Stimulated activated CD4-positive, alpha-beta T cell treated with anti-CD3 and anti-CD28 coated beads, Interleukin-1b, Interleukin-23, amount 100 ng/mL, for 4 hours (primary cell): ENCODE measurements at places on chromosomes 11 and 22.

GRCh38 chr22:40309631-40310030 is 36.7 kb upstream of the ADSL start:
- DNase-seq = no peak

DNA sequence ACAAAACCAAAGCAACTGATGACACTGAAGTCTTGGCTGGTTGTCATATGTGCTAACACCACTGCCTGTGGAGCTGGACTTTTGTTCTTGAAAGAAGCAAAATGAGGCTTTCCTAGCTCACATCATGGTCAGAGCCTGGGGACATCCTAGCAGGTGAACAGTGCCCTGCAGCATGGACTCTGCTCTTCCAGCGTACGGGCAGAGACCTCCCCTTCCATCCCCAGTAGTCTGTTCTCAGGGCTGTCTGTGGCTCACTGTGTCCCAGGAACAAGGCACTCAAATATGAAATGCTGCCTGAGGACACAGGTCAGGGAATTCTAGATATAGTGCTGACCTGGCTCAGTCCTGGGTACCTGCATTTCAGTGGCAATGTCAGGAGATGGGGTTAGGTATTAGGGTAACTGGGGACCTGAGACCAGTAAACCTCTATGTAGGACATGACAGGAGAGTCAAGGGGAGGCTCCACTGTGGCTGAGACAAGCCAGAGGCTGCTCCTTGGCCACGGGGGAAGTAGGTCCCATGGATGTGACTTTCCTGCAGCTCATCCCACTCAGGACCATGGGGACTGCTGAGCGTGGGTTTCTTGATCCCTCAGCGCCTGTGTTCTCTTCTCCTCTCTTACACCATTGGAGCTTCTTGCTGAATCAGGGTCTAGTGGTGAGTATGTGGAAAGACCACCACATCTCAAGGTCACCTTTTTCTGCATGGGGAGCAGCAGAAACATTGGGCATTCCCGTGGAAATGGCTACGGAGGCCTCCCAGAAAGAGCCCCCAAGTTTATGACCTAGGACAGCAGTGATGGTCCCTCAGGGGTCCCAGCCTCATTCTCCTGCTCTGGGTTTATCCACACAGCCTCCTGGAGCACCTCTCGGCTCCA is 80.1 kb downstream of the ZNF280B start:
- DNase-seq = no peak

DNA sequence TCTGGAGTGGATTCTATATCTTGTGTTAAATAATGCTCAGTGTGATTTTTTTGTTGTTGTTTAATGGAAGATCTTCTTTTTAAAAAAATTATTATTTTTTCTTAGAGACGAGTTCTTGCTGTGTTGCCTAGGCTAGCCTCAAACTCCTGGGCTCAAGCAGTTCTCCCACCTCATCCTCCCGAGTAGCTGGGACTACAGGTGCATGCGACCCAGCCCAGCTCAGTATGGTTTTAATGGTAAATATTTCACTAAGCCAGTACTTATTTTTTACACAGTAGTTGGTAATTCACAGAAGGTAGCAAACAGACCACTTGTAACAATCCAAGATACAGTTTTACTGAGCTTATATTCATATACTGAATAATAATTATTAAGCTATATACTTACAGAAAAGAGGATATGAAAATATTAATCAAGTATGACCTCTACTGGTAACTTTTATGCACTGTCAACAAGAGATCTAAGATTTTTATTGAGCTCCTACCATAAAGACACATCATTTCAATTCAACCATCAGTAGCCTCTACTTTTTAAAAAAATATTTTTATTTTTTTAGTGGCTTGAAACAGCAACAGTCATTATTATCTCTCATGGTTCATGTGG is 6.1 kb upstream of the CD59 start:
- no peak for DNase-seq

DNA sequence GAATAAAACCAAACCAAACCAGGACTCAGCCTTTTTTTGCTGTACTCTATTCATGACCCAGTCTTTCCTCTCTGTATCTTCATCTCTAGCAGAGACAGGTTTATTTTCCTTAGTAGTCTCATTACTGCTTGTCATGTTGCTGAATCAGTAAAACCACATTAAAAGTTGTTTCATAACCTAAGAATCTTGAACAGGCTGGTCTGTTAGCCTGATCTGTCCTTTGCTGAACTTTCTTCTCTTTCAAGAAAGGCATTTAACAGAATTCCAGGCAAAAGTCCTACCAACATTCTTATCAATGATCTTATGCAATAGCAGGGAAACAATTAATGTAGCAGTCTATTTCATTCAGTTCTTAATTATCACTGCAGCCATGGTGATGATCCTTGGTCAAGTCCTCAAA is 197.7 kb downstream of the CASP12 start:
- no peak for DNase-seq

DNA sequence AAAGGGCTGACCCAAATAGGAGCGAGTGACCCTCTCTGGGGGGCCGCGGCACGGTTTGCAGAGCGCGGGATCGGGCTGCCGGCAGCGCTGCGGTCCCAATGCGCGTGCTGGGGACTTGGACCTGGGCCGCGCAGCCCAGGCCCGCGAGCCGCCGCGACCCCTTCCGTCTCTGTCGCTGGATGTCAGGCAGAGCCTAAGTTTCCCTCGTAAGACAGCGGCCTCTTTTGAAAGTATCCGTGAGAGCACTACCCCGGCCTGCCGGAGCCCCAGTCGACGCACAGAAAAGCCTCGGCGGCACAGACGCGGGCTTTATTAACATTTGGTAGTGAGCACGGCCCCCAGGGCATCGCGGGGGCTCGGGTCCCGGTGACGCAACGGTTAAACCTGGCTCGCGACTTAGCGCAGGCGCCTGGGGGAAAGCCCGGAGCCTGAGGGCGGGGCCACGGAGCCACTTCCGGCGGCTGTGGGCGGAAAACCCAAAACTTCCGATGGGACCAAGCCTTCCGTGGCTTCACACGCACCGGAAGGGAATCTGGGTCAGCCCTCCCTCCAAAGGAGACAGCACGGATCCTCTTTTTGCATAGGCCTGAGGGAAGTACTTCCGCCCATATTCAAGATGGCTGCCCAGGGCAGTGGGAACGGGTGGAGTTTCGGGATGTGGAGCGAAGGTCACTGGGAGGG is 14.8 kb downstream of the BAD start:
- DNase-seq = peak; percentile 98

- DNase-seq = no peak
These were observed 53.2 kb upstream of the FTH1 start for GRCh38 chr11:62020661-62021060.

DNA sequence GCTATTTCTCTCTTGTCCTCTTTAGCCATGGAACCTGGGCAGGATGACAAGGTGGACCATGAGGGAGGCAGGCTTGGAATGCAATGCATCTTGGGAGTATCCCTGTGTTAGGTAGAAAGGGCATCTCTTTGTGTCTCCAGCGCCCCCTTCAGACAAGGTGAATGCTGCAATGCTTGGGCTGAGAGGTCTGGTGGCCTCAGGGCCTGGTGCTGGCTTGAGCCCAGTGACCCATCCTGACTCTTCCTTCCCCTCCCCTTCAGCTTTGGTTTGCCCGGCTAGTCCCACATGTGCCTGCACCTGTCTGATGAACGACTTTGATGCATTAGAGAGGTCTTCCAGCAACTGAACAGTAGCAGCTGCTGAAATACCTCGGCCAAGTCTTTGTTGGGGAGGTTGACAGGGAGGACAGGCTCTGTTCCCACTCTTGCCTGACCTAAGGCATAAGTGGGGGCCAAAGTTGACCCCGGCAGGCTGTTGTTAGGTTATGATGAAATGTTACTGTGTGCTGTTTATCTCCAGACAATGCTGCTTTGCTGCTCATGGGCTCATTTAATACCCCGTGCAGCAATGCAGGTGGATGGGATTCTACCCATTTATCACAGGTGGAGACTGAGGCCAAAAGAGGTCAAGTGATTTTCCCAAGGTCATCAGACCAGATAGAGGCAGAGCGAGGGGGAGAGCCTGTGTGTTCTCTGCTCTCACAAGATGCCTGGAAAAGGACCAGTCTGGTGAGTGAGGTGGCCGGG is 22.5 kb downstream of the MYO18B start:
- no peak for DNase-seq

- DNase-seq = no peak
These were observed 29.8 kb upstream of the MSANTD2 start for GRCh38 chr11:124829986-124830385.

- DNase-seq = no peak
These were observed 72.1 kb upstream of the TCF20 start for GRCh38 chr22:42342426-42343120.

DNA sequence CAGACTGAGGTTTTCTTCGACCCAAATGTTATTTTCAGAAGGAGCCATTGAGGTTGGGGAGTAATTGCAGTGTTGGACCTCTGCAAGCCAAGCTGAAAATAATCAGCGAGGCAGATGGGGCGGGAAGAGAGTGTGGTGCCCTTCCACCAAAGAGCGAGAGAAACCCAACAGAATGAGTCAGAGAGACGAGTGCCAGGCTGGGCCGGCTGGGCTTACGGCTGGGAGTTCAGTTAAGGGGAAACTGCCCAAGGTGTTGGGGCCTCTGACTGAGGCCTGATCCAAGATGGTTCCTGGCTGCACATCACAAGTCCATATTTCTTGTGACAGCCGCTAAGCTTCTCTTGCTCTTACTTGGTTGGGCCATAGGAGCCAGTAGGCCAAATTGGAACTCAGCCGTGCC is 30.4 kb upstream of the CREB3L1 start:
- DNase-seq = no peak

GRCh38 chr11:3129591-3130268 is 35.4 kb downstream of the OSBPL5 start:
- no peak for DNase-seq

- DNase-seq = no peak
These were observed 545 bp downstream of the FEN1 start for GRCh38 chr11:61793083-61793828.

- DNase-seq = no peak
These were observed 46.1 kb downstream of the PISD start for GRCh38 chr22:31615940-31616314.

GRCh38 chr11:124801636-124802312 is 1.6 kb upstream of the MSANTD2 start:
- no peak for DNase-seq

GRCh38 chr11:49995565-49995964 is 13.2 kb upstream of the OR4C12 start:
- no peak for DNase-seq

DNA sequence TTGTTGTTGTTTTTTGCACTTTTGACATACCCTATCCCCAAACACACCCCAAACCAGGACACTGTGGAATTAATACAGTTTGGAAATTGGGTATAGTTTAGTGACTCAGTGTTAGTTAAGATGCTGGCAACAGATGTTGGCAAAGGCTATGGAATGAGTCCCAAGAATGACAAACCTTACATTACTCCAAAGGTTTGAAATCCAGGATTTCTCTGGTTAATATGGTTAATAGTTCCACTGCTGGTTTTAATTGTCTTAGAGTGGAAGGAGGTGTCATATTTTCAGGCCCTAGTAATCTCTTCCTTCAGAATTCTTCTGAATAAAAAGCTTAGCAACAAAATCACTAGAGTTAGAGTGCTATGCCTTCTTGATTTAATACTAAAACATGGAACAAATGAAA is 775 bp downstream of the LPXN start:
- DNase-seq = no peak

DNA sequence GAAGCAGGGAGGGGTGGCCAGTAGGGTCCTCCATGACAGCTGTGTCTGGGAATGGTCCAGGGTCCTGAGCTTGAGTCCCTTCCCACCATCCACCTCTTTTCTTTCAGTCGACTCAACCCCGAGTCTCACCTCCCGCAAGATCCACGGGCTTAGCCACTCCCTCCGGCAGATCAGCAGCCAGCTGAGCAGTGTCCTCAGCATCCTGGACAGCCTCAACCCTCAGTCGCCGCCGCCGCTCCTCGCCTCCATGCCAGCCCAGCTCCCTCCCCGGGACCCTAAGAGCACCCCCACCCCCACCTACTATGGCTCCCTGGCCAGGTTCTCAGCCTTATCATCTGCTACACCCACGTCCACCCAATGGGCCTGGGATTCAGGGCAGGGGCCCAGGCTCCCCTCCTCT is 81.9 kb downstream of the CEP164 start:
- no peak for DNase-seq

DNA sequence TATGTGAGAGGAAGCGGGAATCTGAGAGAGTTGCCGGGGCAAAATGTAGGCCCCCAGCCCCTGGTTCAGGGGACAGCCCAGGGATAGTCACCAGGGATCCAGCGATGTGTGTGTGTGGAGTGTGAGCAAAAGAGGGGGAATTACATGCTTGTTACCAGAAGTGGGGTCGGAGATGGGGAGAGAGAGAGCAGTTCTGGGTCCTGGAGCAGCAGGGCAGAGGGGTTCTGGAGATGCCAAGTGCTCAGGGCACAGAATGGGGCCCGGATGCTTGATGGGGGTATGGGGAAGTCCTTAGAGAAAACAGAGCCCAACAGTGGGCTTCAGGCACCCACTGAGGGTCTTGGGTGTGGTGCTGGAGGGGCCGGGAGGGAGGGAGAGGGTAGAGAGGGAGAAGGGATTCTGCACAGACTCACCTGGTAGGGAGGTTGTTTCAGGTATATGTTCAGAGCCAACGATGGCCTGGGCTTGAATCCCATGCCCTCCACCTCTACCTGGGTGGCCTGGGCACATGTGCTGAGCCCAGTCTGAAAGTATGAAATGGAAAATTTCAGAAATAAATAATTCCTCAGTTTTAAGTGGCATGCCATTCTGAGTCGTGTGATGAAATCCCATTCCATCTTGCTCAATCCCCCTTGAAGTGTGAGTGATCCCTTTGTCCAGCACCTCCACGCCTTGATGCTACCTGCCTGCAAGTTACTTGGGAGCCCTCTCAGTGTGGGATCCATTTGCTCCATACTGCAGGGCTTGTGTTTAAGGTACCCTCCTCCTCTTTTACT is 12.4 kb downstream of the SMIM38 start:
- DNase-seq = no peak

DNA sequence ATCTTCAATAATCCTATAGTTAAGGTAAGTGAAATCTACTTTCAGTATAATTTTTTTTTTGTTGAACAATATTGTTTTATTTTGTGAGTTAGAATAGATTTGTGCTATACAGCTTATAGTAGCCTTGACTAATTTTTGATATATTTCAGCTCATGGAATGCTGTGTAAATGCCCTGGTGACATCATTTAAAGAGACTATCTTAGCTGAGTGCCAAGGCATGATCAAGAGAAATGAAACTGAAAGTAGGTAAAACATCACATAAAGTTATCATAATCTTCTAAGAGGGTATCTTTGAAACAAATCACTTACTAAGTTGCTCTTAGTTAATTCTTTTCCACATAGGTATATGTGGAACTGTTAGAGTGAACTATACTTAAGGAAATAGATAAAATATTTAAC is 51.4 kb upstream of the ACAT1 start:
- DNase-seq = no peak
